Brain microvascular endothelial cell (primary cell): ENCODE measurements at places on chromosomes 4 and X.

- no peak for DNase-seq
Measured at GRCh38 chr4:112167794-112168193, 22.5 kb downstream of the FAM241A start.

GRCh38 chrX:49756692-49757091, 60.9 kb upstream of the PAGE1 start:
- no peak for DNase-seq

DNA sequence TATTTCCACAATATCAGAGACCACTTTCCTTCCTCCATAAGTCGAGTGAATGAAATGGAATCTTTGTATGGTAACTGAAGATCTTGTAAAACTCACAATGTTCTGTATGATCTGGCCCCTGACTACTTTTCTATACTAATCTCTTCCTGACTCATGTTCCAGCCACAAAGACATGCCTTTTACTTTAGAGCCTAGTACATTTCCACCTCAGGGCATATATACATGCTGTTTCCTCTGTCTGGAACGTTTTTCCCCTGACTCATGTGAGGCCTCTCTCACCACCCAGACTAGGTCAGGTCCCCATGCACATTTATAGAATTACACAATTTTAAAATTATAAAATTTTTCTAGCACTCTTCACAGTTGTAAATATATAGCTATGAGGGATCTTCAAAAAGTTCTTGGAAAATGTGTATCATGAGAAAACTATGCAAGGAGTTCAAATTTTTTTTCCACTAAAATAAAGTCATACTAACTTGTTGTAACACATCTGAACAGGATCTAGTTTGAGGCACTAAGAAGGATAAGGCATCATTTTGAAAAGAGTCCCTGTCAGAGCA, 208.8 kb downstream of the SH2D1A start:
- DNase-seq: peak; percentile 24

DNA sequence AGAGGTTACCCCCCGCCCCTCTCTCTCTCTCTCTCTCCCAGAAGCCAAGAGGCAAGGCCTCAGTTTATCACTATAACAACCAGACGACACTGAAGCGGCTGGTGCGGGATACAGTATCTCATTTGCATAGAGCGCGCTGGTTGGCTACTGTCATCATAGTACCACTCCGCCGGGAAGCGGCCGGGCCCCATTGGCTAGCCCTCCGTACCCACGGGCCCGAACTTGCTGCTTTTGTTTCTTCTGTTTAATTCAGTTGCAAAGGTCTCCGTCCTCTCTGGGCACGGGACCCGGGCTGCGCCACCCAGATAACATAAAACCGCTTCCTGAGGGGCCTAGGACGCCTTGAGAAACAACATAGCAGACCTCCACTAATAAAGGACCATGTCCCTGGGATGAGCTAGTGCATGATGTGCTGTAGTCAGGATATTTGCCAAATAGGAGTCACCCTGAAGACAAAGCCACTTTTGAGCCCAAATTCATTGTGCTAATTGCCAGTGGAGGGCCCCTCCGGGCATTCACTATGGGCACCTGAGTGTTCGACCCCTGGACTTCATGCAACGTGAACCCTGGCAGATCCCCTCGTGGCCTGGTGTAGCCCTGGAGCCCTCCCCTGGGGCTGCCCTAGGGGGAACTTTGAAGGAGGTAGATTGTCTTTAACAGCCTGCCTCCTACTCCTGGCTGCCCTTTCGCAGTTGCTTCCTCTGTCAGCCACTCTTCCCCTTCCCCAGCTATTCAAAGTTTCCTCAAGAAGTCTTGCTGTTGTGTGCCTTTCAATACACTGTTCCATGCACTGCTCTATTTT, at the start of gene PCYT1B:
TSS of gene PCYT1B (minus strand) at position 91 of the 802 bp plus-strand sequence. CDS start 242 bp downstream, outside the sequence.
- peak; percentile 60 for DNase-seq

DNA sequence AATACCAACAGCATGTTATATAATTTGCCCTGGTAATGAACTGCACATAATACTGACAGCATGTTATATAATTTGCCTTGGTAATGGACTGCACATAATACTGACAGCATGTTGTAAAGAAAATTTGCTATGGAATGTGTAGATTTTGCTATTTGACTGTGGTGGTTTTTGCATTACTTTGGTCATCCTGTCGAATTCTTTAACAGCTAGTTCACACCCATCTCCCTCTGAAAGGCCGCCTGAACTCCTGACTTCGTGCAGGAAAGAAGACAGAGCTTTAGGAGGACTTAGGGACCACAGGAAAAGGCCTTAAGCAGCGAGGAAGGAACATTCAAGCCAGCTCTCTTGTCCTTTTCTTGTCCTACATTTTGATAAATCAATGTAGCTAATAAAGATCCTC, 45.2 kb upstream of the DCLK2 start:
- DNase-seq: no peak

- DNase-seq: no peak
Measured at GRCh38 chrX:48468693-48469691, 1.1 kb downstream of the SLC38A5 start.

GRCh38 chrX:135981668-135982067, 3.6 kb upstream of the SLC9A6 start:
- DNase-seq: no peak

DNA sequence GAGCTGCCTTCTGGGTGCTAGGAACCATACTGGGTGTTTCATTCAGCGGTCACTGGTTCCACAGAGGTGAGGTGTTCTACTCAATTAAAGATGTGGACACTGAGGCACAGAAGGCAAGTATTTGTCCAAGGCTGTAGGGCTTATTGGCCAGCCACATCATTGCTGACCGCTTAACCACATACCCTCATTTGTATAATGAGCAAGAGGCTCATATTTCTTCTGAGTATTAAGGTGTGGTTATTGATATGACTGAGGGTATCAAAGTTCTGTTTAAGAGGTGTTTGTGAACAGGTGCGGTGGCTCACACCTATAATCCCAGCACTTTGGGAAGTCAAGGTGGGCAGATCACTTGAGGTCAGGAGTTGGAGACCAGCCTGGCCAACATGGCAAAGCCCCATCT, 14.3 kb downstream of the RNF4 start:
- DNase-seq: no peak

DNA sequence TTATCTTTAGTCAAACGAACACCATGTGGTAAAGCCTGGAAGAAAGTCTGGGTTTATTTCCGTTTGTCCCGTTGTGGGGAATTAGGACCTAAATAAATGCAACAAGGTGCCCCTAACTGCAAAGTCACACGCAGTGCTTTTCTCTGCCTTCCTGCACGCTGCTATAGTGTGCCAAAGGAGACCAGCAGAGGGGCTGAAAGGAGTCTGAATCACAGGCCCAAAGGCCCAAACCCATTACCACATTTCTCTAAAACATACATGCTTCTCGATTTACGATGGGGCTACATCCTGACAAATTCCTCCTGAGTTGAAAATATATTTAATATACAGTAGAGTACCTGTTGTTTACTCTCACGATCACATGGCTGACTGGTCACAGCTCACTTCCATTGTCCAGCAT, 4.5 kb downstream of the VEGFC start:
- no peak for DNase-seq

GRCh38 chr4:119244832-119245231, 32.3 kb downstream of the USP53 start:
- DNase-seq: no peak

DNA sequence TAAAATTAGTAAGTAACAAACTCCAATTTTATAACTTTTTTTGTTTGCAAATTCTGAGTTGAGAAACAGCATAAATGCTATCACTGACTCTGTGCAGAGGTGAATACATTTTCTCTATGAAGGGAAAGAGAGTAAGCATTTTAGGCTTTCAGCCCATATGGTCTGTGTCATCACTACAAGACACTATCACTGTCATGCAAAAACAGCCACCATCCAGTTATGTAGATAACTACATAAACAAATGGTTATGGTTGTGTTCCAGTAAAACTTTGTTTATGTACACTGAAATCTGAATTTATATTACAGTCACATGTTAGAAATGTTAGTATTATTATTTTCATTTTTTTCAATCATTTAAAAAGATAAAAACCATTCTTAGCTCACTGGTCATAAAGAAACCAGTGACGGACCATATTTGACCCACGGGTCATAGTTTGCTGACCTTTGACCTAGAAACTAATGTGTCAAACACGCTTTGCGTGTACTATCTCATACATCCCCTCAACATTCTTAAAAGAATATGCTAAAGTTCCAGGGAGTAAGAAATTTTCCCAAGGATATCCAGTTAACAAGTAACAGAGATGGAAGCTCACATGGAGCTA, 29.1 kb downstream of the RASGEF1B start:
- no peak for DNase-seq

- peak; percentile 27 for DNase-seq
Measured at GRCh38 chrX:24396236-24396930, 35.9 kb downstream of the SUPT20HL1 start.

- DNase-seq: peak; percentile 57
Measured at GRCh38 chr4:150501009-150501727, 80.8 kb upstream of the MAB21L2 start.

- no peak for DNase-seq
Measured at GRCh38 chr4:153480704-153481103, 14.5 kb downstream of the TMEM131L start.

- peak; percentile 48 for DNase-seq
Measured at GRCh38 chr4:134201216-134202161, at the start of gene PABPC4L. PABPC4L (minus strand) TSS chr4:134201789; CDS start chr4:134201019, 770 bp downstream.

DNA sequence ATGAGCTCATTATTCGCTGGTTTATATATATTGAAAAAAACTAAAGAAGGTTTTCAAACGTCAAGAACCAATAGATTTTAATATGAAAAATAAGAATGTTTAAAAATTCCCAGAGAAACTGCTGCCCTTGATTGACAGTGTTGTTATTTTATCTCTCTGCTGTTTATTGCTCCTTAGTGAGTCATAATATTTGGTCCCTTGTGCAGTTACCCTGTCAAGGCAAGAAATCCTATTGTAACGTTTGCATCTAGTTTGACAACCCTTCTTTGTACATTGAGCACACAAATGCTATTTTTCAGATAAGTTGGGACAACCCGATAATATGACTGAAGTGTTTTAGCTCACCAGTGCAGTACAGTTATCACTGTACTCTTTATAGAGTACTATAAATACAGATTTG, 349.4 kb downstream of the CCSER1 start:
- DNase-seq: no peak

- peak; percentile 16 for DNase-seq
Measured at GRCh38 chrX:74232859-74233258, 71.1 kb upstream of the ZCCHC13 start.

DNA sequence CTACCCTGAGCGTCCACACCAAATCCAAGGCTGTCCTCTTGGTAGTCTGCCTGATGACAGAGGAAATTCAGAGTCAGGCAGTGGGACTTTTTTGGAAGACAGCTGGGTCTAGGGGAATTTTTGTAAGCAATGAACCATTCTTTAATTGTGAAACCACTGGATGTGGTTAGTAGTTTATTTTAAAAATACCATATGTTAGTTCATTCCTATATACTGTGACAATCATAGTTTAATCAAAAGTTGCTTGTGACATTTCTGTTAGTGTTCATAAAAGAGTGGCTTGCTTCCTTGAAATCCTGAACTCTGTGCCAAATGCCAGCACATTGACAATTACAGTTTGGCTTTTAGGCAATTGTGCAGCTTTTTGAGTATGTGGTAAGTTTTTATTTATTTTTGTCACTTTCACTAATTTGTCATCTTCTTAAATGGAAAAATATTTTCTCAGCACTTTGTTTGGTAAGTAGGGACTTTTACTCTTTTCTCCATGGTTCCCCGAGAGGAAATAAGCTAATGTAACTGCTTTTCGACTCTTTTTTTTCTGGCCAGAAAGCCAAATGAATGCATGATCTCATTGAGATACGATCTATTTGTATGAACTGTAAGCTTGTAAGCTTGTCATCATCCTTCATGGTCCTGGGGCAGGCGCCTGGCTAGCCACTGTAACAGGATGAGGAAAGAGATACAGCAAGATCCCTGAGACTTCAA, 72.6 kb upstream of the SLC4A4 start:
- peak; percentile 79 for DNase-seq

- DNase-seq: peak; percentile 64
Measured at GRCh38 chrX:68443155-68443868, 10.0 kb upstream of the OPHN1 start.

DNA sequence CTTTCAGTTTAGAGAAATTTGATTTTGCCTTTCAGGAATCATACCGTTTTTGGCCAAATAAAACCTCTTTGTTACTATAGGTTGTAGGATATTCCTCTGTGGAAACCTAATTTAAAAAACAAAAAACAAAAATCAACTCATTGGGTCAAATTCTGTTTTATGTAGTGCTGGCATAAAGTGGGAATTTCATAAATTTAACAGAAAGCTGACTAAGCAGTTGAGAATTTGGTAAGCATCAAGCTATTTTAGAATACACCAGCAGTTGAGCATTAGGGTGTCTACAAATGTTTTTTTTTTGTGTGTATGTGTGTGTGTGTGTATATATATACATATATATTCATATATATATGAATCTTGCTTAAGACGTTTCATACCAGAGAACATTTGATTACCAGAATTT, 47.4 kb downstream of the C4orf33 start:
- DNase-seq: no peak

DNA sequence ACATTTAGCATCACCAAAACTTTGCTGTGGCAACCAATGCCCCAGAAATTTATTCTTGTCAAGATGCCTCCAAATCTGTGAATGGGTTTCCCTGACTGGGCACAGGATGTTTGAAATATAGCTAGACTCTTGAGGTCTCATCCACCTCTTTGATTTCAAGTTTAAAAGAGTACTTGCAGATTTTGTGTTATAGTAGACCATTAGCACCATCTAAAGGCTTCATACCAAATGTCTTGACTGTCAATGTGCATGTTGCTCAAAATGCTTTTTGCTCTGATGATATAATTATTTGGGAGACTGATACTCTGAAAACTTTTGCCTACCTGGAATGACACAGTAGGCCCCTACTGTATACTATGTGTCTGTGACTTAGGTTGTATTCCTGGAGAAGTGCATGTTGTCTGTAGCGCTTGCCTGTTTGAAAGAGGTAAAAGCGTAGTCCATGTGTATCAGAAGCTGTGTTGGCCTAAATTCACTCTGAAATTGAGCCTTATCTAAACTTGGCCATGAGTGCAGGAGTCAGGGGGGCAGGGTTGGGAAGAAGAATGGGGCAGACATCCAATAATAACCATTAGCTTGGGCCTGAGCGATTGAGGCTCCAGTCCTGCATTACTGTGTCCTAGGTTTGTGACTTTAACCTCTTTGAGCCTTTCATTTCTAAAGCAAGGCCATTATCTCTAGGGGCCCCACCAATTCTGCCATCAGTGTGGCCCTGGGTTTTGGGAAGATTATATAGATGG, 33.8 kb downstream of the NDP start:
- no peak for DNase-seq

DNA sequence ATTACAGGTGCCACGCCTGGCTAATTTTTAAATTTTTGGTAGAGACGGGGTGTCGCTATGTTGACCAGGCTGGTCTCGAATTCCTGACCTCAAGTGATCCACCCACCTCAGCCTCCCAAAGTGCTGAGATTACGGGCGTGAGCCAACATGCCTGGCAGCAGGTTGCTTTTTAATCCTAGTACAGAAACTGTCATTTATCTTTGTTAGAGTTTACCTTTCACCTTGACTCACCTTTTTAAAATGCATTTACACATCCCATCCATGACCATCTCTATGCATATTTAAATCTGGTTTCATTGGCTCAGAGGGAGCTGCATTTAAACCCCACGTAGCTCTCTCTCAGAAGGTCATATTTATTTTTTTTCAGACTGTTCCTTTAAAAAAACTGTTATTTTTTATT, 31.9 kb downstream of the SLC16A2 start:
- DNase-seq: no peak
